Ovary (tissue), 10 donors: ENCODE measurements at places on chromosomes 12 and 14. TPM values are rescaled to one million over a fixed set of nuclear protein-coding genes. Genes with fewer than 3 reads are reported as not detected.

DNA sequence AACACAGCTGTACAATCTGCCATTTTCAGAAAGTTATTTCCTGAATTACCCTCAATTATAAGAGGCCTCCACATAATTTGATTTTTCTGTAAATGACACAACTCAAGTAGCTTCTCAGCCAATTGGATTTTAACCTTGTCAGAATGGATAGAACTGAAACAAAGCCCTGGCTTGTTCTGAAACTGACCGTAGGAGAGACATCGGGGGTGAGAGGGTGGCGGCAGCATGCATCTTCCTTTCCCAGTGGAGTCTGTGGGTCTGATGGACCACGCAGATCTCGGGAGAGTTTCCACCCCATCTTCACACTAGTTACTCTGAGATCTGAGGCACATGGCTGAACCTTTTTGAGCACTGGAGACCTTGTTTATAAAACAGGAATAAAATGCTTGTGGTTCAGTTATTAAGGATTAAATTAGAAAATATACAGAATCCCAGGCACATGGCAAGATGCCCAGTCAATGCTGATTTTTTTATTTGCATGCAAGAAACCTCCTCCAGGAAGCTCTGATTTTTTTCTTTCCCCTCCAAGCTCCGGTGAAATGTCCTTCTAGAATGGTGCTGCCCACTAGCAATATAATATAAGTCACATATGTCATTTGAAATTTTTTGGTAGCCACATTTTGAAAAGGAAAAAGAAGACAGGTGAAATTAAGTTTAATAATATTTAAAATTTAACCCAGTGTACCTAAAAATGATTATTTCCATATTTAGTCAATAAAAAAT is 153.9 kb downstream of the CHST11 start:
- no peak for DNase-seq

DNA sequence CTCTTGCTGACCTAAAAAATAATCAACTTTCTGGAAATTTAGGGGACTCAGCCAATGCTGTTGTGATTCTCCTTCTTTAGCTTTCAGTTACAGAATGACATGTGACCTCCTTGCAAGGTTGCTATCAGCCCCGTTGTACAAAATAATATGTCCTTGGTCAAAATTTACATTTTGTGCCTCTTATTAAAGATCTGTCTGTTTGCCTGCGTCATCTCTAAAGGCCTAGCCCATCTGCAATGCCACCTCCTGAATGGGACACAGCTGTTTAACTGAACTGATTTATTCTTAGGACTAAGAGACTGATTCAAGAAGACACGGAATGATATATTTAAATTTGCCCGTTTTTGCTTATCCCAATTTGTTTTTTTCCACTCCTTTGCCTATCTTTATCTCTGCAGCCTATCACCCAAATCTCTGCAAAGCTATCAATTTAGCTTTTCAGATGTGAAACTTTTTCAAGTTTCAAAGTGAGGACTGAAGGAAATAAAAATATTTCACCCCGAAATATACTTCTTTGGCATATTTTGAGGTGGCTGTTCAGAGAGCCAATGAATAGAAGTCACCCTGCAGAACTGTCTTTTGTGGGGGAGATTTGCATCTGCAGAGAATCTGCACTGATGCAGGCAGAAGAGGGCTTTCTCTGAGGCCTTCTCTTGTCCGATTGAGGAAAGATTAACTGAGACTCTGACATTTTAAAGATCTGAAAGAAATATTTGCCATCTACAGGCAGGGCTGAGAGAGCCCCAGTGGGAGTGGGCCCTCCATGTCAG is 126.0 kb downstream of the VEZT start:
- no peak for DNase-seq

- no peak for DNase-seq
Observed at GRCh38 chr12:65663648-65664047, 160.6 kb upstream of the HMGA2 start.

- DNase-seq, result no peak
Observed at GRCh38 chr12:65199604-65200003, 30.2 kb downstream of the LEMD3 start.

GRCh38 chr14:90699016-90699415 is 117.2 kb downstream of the TTC7B start:
- no peak for DNase-seq

GRCh38 chr14:78405079-78405856 is 235.1 kb downstream of the NRXN3 start:
- DNase-seq, result no peak

- no peak for DNase-seq
Observed at GRCh38 chr12:50415899-50416479, 15.3 kb downstream of the LARP4 start.

GRCh38 chr14:34713122-34713680 is 1.2 kb downstream of the CFL2 start:
- DNase-seq, result no peak

- no peak for DNase-seq
Observed at GRCh38 chr12:121214166-121214777, 4.3 kb downstream of the P2RX4 start.

GRCh38 chr12:90791445-90791844 is 163.5 kb downstream of the CCER1 start:
- DNase-seq, result no peak

DNA sequence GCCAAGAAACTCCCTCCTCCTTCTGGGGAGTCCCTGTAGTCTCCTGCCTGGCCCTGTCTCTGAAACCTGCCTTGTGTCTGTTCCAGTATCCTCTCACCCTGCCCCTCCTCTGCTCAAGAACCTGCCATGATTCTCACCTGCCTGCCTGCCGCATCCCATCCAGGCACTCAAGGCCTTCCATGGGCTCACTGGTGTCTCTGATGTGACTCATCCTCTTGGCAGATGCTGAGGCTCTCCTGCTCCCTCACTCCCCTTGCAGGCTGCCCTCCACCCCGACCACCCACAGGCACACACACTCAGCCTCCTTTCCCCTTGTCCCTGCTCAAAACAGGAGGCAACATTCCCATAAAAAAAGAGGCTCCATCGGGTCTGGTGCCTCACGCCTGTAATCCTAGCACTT is 5.8 kb upstream of the BEGAIN start:
- peak; percentile 11 for DNase-seq

- DNase-seq, result no peak
Observed at GRCh38 chr12:93838193-93838592, 161.0 kb downstream of the CRADD start.

GRCh38 chr14:38311655-38312054 is 55.8 kb upstream of the CLEC14A start:
- DNase-seq, result no peak

DNA sequence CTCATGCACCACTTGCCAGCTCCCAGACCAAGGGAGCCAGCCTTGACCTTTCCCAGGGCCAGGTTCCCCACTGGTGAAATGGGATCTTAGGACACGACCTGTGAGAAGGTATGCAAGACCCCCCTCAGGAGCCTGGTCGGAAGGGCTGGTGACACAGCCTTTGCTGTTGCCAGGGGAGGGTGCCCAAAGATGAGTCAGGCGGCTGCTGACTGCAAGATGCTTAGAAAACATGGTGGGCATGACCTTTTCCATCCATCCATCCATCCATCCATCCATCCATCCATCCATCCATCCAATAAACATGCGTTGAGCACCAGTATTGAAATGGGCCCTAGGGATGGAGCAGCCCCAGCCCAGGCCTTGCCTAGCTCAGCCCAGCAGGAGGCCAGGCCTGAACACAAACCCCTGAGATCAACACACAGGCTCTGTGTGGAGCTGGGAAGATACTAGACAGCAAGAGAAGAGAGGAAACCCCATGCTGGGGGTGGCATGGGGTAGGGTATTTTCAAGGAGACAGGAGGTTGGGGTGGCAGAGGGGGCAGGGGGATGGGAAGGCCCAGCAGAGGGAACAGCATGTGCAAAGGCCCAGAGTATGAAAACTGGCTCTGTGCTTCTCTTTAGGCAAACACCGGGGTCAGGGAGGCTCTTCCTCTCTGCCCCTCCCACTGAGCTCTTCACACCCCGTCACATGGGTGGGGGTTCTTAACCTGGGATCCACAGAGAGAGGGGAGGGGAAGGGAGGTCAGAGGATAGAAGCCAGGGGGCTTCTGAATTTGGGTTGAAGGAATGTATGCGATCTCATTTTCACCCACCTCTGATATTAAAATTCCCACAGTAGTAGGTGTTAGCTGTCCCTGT is 26.2 kb upstream of the YY1 start:
- no peak for DNase-seq

DNA sequence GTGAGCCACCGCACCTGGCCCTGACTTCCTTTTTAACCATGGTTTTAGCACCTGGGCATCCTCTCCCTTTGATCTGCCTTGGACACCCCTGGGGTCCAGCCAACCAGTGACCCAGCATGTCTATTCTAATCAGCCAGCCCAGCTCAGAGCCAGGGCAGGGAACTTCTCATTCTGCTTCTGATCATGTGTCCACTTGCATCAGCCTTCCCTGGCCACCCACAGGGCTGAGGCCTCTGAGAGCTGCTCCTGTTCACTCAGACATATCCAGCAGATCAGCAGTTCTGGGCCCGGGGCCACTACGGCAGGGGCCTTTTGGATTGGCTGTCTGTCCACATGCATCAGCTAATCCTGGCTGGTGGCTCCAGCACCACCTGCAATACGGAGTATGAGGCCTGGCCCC is 117.9 kb upstream of the MAP1LC3B2 start:
- DNase-seq, result no peak

GRCh38 chr14:104503691-104504090 is 75.9 kb upstream of the C14orf180 start:
- no peak for DNase-seq

- no peak for DNase-seq
Observed at GRCh38 chr14:105456736-105457617, 17.6 kb upstream of the CRIP2 start.

DNA sequence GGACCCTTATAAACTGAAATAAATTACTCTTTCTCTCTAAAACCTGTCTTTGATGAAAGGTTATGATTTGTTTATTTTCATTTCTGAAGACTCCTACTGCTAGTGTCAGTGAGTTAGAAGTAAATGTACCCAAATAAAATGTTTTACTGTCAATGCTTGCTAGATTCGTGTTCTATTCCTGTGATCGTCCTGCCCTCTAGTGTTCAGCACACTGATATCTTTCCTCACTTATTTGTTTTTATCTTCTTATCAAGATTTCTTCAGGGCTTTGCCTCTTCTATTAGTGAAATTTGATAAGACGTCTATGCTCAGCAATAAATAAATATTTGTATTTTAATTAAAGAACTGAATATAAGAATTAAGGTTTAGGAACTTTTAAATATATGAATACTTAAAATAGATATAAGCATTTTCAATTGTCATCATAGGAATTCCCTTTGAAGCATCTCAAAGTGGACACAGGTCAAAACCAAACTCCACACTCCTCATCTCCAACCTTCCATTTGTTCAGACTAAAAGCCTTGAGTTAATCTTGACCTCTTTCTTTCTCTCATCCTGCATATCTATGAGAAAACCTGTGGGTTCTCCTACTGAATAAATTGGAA is 75.8 kb downstream of the C12orf50 start:
- DNase-seq, result no peak

DNA sequence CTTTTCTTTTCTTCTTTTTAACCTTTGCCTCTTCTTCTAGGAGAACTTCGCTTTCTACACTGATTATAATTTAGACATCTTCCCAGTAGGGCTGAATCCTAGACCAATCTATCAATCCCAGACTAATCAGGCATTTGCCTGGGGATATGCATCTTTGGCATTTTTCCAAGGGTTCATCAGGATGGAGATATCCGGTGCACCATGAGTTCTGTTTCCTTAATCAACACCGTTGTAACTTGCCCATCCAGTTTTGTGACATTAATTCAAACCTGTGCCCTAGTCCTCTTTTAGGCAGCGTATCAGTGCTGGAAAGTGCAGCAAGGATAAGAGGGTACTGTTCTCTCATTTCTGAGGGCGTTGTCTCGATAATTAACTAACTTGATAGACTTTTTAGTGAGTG is 617 bp upstream of the MGP start:
- no peak for DNase-seq

DNA sequence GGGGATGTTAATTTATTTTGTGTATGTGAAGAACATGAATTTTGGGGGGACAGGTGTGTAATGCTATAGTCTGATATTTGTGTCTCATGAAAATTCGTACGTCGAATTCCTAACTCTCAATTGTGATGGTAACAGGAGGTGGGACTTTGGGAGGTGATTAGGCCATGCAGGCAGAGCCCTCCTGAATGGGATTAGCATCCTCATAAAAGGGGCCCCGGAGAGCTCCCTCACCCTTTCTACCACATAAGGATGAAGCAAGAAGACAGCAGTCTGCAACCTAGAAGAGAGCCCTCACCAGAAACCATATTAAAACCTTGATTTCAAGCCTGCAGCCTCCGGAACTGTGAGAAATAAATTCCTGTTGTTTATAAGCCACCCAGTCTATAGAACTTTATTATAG is 165.4 kb downstream of the MDGA2 start:
- DNase-seq, result no peak

DNA sequence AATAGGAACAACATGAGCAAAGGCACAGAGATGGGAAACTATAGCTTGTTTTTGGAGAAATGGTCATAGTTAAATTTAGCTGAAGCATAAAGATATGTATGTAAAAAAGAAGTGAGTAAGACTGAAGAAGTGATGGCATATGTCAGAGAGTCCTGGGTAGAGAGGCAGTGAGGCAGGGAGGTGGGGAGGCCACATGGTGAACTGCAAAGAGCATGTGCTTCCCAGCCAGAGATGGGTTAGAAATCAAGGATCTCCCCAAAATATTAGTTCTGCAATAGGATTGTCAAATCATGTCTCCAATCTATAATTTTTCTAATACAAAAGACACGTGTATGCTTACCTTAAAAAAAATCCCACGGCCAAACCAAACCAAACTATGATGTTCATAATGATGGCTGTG is 82.1 kb upstream of the STXBP6 start:
- DNase-seq, result no peak

DNA sequence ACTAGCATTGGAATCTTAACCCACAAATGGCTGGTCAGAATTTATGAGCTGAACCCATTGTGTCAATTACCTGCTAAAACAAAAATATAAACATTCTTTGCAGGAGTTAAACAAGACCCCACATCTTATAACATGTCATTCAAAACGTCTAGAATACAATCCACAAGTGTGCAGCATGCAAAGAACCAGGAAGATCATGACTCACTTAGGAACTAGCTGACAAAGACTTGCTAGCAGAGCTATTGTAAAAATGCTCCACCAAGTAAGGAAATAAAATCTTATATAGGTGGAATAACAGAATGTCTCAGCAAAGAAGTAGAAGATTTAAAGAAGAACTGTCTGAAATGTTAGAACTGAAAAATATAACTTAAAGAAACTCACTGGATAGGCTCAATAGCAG is 26.5 kb upstream of the POC1B start:
- no peak for DNase-seq

DNA sequence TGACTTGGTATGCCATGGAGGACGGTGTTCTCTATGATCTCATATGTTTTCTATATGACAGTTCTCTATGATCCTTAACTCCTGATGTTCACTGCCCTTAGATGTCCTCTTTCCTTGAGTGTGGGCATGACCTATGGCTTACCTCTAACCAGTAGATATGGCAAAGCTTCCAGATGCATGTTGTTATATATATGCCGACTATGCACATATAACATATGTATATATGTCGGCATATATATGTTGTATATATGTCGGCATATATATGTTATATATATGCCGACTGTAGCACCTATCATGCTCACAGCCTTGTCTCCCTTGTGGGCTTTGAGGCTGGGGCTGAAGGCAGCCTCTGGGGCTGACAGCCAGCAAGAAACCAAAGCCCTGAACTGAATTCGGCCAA is 106.0 kb downstream of the GRIP1 start:
- DNase-seq, result no peak

MGST1 gene
- 5.9 TPM for polyA plus RNA-seq

ZFYVE26 gene
- 22.2 TPM for polyA plus RNA-seq

CLEC6A gene
- not detected for polyA plus RNA-seq

OR6C2 gene
- not detected for polyA plus RNA-seq

TMEM253 gene
- 0.40 TPM for polyA plus RNA-seq

OR4K5 gene
- polyA plus RNA-seq, result not detected

TEX52 gene
- polyA plus RNA-seq, result not detected

NXPH4 gene
- polyA plus RNA-seq, result not detected

SDR9C7 gene
- polyA plus RNA-seq, result 0.07 TPM

LRP1-AS gene
- not detected for polyA plus RNA-seq

MOAP1 gene
- 41.4 TPM for polyA plus RNA-seq
